ENCODE measurements at places on chromosomes 2 and 18.

DNA sequence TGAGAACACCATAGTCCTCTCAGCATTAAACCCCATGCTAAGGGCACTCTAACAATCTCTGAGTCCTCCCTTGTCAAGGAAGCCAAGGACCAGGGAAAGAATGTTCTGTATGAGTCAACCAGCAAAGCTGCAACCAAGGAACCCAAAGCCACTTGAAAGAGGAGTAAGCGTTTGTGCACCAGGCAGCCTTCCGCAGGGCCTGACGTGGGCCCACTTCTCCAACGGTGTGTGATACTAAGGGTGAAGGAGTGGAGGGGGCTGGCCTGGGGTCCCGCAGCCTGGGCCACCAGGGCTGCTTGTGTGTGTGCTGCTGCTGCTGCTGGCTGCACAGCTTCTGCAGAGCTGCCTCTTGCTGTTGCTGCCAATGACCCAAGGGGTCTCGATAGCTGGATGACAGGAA, 30.1 kb upstream of the GALNT14 start:
- DNase-seq, result no peak

- DNase-seq, result no peak
These were observed 87.5 kb upstream of the PXDN start for GRCh38 chr2:1831620-1832367.

DNA sequence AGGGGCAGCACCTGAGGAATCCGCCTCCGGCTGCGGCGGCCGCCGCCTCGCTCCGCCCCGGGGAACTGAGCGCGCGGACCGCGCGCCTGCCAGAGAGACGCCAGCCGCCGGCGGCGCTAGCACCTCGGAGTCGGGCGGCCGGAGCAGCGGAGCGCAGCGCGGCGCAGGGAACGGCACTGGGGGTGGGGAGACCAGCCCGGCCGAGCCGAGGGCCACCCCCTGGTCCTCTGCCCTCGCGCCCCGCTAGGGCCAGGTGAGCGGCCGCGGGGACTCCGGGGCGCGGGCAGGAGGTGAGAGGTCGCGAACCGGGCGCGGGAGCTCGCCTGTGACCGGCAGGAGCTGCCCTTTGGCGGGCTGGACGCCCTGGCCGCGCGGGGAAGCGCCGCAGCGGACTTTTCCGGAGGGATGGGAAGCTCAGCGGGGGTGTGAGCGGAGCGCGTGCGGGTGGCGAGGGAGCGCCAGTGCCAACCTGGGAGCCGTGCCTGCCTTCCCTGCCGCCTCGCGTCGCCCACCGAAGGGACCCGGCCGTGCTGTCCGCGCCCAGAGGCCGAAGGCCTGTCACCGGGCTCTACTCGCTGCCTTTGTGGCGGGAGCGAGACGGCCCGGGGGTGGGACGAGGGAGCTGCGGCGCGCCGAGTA, at the start of gene GREB1L:
TSS of gene GREB1L (plus strand) at position 92 of the 639 bp plus-strand sequence. CDS start 141,287 bp downstream, outside the sequence.
- DNase-seq, result peak; percentile 60

DNA sequence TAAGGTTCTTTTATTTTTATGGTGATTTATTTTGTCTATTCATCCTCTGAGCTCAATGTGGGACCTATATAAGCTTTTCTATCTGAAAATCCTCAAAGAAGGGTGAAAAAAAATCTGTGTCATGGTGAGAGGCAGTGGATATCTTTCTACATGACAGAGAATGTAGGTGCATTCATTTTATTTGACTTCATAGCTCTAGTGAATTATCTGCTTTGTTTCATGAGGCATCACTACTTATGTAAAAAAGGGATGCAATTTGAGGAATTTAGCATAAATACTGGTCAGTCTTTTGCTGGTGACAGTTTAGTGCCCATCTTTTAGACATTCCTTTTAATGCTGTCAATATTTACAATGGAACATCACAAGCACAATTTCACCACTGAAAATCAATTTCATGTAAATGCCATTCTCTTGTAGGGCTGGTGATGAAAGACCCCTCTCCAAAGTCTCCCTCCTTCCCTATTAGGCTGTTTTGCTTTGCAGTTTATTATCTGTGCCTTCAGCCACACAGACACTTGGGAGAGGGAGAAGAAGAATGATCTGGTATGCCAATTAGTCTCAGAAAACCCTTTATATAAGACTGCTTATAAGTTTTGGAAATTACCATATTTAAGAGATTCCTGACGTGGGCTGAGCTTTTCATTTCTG, 148.3 kb upstream of the NXPH2 start:
- no peak for DNase-seq

GRCh38 chr2:150020937-150021673, 433.5 kb upstream of the MMADHC start:
- DNase-seq, result no peak

DNA sequence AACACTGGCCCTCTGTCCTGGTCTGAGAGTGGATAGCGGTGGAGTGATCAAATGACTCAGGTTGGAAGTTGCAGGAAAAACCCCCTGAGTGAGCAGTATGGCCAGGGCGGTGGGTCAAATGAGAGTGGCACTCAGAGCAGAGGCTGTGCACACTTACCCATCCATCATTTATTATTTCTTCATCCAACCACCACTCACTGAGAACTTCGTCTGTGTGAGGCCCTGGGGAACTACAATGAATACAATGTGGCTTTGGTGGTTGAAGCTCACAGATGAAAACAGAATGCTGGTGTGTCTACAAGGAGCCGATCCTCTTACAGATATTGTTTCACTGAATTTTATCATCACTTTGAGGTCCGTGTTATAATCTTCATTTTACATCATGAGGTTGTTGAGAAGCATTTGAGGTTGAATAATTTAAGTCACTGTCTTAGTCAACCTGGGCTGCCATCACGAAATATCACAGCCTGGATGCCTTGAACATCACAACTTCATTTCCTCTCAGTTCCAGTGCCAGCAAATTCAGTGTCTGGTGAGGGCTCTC, 73.4 kb upstream of the ID2 start:
- DNase-seq, result no peak

GRCh38 chr2:79292958-79293315, 133.4 kb upstream of the REG3A start:
- DNase-seq, result no peak

DNA sequence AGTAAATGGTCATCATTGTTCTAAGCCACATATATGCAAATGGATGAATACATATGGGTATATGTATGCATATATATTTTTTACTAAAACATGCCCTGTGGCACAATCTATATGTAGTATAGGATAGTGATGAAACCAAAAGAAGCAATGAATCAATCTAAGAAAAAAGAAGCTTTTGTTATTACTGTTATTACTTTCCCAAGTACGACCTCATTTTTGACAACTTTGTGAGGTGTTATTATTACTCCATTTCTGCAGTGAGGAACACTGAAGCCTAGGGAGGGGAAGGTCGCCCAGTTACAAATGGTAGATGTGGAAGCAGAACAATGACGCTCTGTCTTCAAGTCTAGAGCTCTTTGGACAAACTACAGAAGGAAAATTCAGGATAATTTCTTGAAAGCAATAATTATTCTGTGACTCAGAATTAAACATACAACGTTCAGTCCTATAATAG, 38.3 kb downstream of the STAT4 start:
- DNase-seq, result no peak

GRCh38 chr2:220424561-220424960, 797.1 kb downstream of the SLC4A3 start:
- DNase-seq, result no peak

- DNase-seq, result no peak
These were observed 226.3 kb downstream of the CCDC85A start for GRCh38 chr2:56410140-56410539.

GRCh38 chr18:55102501-55102900, 143.2 kb upstream of the CCDC68 start:
- no peak for DNase-seq

DNA sequence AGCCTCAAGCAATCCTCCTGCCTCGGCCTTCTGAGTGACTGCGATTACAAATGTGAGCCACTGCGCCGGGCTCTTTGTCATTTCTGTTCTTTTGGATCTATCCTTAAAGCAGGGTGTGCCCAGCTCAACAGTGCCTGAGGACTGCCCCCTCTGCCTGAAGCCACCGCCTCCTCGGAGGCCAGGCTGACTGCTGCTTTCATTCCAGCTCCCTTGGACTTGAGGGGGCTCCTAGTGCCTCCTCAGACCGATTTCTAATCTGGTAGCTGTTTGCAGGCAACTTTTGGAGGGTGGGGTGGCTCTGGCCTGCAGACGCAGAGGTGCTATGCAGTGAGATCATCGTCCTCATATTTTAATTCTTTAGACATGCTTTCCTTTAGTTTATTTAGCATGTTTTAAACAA, 35.9 kb upstream of the KLF11 start:
- DNase-seq, result no peak

DNA sequence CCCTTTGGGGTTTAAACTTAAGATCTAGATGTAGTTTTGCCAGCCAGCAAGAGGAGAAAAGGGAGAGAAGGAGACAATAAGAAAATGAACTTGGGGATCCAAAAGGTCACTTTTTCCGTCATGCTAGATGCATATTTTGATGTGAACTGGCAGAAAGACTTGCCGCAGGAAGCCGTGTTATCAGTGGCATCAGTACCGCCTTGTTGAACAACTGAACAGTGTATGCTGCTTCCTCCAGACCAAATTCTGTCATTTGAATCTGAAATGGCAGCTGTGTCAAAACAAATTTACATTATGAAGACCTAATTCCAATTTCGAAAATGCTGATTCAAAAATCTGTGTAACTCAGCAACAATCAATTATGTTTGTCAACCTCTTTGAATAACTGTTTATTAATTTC, 42.1 kb downstream of the TMEM200C start:
- no peak for DNase-seq

GRCh38 chr2:239390546-239391285, 10.1 kb downstream of the HDAC4 start:
- DNase-seq, result no peak

GRCh38 chr2:4020649-4021048, 317.3 kb downstream of the DCDC2C start:
- DNase-seq, result no peak

DNA sequence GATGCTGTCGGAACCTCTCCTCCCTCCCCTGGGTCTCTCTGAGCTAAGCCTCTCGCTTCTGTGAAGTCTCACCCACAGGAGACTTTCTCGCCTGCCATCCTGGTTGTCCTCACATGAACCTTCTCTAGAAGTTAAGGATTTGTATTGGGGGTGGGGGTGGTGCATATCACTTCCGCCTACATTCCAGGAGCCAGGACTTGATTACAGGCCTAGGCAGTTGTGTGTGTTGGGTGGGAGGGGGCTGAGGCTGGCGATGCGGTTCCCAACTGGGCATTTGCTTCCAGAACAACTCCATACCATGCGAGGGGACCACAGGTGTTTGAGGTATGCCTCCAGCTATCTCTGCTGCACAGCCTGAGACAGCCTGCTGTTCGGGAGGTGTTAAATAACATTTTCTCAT, 56.8 kb upstream of the MGAT4A start:
- no peak for DNase-seq

- DNase-seq, result no peak
These were observed 276.4 kb downstream of the RPIA start for GRCh38 chr2:88967844-88968243.

GRCh38 chr2:17912266-17912691, 33.8 kb downstream of the KCNS3 start:
- peak; percentile 24 for DNase-seq

DNA sequence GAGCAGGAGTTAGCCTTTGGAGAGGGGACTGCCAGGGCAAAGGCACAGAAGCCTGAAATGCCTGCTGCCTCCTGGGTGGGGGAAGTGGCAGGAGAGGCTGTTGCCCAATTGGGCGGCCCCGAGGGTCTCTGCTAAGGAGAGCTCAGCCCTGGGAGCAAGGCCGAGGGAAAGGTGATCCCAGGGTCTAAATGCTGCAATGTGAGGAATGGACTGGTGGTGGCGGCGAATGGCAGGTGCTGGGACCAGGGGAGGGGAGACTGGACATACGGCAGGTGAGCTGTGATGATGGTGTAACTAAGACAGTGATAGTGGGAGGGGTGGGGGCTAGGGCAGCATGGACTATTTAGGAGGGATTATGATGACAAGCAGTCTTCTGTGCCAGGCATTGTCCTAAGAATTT, 104.0 kb downstream of the DYSF start:
- no peak for DNase-seq

DNA sequence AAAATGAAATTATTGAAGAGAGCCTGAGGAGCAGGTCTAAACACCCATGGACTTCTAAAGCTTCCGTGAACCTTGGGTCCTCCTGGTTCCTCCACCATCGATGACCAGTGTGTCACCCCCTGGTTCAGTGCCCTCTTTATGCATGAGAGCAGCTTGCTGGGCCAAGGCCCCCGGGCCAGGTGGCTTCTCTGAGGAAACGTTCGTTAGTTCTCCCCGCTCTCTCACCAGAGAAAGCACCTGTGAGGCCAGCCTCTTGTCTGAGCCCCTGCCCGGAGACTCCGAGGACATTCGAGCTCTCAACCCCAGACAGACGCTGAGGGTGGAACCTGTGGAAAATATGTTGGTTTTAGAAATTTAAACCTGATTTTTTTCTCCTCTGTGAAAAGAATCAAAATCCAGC, 92.4 kb downstream of the GLI2 start:
- no peak for DNase-seq

DNA sequence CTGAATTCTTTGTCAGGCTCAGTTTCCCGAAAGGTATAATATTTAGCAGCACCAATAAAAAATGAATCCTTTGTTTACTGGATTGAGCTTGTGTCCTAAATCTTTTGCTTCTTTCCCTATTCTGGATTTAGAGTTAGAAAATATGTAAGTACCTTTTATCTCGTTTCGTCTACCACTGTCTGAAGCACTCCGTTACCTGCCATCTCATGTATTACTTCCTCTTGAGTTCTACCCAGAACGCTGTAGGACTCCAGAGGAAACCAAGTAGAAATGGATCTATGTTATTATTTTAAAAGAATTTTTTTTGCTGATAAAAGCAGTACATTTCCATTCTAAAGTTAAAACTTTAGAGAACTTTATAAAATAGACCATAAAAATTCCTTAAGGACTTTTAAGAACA, 13.5 kb downstream of the ANKRD12 start:
- no peak for DNase-seq

GRCh38 chr2:236574424-236575145, 5.0 kb downstream of the ACKR3 start:
- no peak for DNase-seq

GRCh38 chr2:142918624-142919023, 41.2 kb downstream of the KYNU start:
- DNase-seq, result no peak

DNA sequence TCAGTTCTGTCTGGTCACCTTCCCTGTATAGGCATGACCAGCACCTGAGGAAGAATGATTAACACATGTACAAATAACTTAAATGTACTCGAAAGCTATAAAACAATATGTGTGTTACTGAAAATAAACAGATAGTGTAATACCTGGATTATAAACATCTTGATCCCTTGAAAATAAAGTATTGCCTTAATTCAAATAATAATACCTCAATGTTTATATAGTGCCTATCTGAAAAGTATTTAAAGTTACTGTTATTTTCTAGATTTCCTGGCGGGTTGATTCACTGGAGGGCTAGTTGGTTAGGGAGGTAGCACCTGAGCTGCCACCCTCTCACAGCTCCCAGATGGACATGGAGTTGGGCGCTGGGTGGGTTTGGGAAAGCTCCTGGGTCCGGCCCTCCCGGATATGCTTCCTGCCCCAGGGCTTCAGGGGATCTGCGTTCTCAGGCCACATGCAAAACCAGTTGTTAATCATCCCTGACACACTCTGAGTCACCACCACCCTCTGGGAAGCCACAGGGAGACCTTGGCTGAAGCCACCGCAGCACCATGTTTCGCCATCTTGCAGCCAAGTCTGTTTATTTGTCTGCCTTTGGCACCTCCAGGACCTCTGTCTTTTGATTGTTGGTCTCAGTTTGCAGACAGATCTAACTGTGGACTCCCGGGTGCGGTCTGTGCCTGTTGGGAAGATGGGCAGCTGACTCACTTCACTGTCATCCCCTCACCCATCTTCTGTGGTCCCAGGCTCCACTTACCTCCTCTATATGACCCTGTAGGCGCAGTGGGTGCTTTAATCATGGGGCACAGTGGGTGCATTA, 35.3 kb downstream of the RAB31 start:
- DNase-seq, result no peak
